ENCODE measurements at places on chromosomes 5 and 9.

GRCh38 chr5:6710070-6710469, 3.2 kb upstream of the TENT4A start:
- no peak for DNase-seq

- no peak for DNase-seq
Measured at GRCh38 chr5:132339502-132339901, 30.0 kb upstream of the SLC22A5 start.

DNA sequence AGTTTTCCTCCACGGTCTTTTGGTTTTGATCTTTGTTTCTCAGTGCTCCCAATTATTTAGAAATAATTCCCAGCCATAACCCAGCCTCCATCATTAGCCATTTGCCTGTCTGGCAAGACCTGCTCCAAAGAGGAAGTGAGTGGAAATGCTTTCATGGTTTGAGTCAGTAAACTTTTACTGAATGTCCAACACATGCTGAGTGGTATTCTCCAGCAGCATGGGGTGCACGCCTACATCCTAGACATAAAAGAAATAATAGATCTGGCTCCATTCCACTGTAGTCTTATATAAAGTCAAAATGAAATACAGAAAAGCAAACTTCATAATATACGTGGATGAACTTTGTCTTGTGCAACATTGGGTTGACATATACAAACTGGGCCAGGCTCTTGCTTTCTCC, 757.2 kb downstream of the TLE1 start:
- DNase-seq: no peak

GRCh38 chr5:123844873-123845272, 332.9 kb downstream of the CSNK1G3 start:
- DNase-seq: no peak

- no peak for DNase-seq
Measured at GRCh38 chr5:128406803-128407202, 131.2 kb downstream of the FBN2 start.

GRCh38 chr9:4725706-4726442, 15.1 kb downstream of the AK3 start:
- no peak for DNase-seq

DNA sequence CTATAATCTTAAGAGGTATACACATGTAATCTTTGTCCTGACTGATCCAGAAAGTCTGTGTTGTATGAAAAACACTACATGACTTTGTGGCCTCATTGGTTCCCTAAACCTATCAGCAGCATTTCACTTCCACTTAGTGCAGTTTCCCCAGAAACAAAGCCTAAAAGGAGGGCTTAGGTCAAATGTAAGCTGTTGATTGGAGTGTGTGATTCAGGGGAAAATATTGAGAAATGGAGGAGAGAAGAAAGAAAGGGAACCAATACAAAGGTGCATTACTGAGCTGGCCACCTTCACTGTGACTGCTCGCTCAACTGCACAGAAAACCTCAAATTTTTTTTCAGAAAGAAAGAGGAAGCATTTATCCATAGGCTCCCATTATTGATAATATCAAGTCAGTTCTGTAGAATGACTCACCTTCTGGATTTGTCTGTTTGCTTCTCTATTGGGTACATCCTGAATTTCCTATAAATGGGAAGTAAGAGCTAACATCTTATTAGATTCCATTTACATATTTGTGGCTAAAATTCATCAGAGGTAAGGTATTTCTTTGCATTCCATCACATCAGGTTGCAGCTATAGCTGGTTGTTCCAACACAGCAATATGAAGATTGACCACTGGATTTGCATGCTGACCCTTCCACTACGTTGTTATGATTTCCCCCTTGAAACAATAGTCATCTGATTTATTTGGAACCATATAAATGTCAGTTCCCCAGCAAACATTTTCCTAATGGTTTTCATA, 10.3 kb upstream of the FST start:
- DNase-seq: no peak

DNA sequence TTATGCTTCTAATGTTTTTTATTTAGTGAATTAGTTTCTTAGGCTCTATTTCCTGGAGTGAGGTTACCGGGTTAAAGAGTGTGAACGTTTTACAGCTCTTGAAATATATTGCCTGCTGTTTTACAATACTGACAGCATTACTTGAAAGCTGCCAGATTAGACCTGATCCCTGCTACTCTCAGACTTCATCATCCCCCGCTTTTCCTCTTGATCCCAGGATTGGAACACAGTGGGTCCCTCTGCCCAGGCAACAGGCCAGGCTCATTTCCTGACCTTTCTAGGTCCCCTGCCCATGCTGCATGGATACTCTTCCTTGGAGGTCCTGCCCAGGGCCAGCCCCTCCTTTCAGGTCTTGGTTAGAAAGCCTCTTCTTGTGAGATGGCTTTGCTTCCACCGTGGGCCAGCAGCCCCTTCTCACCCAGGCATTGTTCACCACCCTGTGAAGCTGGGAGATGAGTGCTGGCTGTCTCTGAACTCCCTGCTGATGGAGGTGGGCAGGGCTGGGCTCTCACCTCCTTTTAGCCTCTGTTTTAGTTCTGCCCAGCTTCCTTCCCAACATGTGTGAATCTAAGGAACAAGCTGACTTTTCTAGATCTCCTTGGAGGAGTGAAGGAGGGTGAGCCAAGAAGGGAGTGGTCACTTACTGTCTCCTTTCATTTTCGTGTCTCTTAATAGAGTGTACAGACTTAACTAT, 15.5 kb upstream of the FAM120AOS start:
- no peak for DNase-seq

- DNase-seq: no peak
Measured at GRCh38 chr9:69637817-69638200, 34.4 kb downstream of the APBA1 start.

- no peak for DNase-seq
Measured at GRCh38 chr9:133759146-133759900, 21.2 kb upstream of the SARDH start.

DNA sequence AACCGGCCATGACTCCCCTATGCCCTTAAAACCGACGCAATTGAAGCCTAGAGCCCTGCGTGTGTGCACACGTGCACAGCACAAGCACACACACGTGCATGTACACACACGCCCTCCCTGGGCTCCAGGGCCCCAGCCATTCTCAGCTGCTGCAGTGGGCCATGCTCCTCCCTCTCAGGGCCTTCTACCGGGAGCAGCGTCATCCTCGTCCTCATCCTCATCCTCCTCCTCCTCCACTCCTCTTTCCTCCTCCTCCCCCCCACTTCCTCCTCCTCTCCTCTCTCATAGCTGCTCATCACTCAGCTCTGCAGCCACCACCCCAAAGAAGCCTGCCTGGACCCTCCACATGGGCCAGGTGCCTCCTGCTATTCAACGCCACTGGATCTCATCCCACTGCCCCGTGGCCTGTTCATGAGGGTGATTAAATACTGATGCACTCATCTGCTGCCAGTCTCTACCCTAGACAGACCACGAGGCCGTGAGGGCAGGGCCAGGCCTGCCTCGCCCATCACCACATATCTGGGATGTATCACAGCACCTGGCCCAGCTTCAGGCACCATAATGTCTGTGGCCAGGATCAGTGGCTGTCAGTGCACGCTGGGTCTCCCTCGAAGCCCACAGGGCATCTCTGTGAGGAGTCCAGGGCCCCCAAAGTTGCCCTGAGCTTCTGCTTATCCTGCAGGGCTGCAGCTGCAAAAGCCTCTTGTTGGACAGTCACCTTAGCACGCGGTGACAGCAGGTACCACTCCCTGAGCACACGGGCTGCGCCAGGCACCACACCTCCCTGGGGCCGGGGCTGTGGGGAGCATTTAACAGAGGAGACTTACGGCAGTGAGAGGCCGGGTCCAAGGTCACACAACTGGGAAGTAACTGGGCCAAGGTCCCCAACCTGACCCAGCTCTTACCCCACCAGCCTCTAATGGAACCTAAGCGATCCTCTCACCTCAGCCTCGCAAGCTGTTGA, 9.8 kb downstream of the FAM78A start:
- peak; percentile 65 for DNase-seq

- no peak for DNase-seq
Measured at GRCh38 chr9:125411171-125411756, 149.6 kb downstream of the GAPVD1 start.

DNA sequence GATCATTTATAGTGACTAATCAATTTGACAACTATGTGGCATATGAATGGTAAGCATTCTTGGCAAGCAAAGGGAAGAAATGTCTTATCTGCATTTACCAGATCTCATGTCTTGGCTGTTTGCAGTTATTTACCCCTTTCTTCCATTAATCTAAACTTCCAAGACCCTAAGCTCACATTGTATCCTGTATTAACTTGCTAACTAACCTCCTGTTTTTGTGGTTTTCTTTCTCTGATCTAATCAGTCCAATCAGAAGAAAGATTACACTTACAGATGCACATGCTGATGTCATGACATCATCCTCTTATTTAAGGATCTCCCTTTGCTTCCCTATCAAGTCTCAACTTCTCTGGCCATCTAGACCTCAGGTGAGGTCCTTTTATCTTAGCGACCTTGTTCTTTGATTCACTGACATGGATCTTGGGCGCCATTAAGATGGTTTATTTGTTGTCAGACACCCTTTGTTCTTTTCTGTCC, 95.5 kb downstream of the F2RL2 start:
- no peak for DNase-seq

DNA sequence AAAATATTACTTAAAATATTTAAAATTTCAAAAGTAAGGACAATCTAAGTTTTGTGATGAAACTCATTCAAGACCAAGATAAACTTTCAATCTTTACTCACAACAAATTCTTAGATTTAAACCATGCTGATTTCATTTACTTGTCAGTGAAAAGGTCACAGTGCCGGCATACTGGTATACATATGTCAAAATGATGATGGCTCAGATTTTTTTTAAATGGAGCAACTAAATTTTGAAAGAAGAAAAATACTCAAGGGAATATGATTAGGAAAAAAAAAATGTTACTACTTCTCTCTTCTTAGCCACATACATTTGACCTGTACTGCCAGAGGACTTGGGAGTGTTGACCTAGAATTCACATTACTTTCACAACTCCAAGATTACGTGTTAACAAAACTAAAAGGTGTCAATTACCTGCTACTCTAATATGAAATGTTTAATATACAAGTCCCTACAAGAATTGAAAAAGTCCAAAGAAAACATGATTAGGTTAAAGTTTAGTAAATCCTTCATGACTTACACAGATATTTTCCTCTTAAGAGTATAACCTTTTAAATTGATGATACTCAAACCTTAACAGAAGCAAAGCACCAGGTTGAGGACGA, 4.6 kb downstream of the EFNA5 start:
- no peak for DNase-seq

DNA sequence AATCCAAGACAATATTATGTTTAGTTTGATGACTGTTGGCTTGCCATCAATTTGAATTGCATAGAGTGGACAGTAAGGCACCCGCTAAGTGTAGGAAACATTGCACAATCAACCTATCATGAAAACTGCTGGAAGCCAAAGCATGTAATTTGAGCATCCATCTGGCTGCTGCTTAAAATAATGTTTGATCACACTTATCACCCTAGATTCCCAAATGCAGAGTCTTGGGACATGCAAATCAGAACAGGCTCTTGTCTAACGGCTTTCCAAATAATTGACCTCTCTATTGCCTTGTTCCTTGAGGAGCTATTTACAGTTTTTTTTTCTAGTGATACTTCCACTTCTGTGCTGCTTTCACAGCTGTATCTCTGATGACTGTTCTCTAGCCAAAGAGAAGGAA, 342.1 kb downstream of the PRR16 start:
- no peak for DNase-seq
